ENCODE measurements at places on chromosomes 11 and 22.

- DNase-seq, result no peak
Measured at GRCh38 chr11:35785287-35786167, 123.0 kb downstream of the TRIM44 start.

DNA sequence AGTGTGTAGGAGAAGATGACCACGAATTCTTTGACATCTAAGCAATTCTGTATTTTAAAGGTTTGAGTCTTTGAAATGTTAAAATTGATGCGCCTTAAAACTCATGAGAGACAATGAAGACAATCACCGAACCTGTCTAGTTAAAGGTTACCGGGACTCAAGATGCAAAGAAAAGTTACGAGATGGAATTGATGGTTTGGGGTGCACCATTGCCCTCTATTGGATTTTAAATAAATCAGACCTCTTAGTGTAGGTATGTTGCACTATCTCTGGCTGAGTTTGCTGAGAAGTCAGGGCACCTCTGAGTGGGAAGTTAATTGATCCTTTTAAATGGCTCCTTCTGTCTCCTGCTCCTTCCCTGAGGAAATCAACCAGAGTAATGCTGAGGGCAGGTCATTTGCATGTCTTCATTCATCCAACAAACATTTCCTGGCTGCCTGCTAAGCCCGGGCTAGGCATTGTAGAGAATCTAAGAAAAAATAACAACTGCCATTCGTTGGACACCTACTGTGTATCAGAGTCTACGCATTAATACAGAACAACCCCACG lies 19.4 kb upstream of the TMA7B start:
- DNase-seq, result no peak

- no peak for DNase-seq
Measured at GRCh38 chr11:36306888-36307287, 10.8 kb downstream of the PRR5L start.

DNA sequence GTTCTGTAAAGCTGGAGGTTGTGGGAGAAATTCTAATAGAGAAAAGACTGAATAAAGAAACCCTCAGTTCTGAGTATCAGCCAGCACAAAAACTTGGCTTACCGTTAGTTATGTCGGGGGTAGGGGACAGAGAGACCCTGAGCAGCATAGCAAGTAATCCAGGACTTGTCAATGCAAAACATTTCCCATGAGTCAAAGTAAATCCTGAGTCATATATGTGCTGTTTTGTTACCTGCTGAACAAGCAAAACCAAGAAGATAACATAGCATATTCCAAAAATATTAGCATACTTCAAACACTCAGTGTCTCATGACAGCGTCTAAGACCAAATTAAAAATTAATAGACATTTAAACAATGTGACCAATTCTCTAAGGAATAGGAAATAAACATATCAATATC lies 75.1 kb upstream of the LUZP2 start:
- DNase-seq, result no peak

DNA sequence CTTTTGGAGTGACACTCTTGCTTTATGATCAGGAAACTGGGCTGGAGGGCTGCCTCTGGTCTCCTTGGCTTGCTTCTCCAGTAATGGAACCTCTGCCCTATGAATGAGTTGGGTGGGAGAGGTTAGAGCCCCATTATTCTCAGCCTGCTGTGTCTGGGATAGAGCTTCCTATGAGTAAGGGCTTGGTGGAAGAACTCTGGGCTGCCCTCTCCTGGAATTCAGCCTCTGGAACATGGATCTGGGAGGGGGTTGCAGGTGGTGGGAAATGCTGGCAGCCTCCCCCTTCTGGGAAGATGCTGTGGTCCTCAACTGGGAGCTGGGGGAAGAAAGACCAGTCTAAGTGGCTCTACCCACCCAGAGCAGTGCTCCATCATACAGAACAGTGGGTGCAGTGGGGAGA lies 81.8 kb upstream of the SYN3 start:
- DNase-seq, result no peak

DNA sequence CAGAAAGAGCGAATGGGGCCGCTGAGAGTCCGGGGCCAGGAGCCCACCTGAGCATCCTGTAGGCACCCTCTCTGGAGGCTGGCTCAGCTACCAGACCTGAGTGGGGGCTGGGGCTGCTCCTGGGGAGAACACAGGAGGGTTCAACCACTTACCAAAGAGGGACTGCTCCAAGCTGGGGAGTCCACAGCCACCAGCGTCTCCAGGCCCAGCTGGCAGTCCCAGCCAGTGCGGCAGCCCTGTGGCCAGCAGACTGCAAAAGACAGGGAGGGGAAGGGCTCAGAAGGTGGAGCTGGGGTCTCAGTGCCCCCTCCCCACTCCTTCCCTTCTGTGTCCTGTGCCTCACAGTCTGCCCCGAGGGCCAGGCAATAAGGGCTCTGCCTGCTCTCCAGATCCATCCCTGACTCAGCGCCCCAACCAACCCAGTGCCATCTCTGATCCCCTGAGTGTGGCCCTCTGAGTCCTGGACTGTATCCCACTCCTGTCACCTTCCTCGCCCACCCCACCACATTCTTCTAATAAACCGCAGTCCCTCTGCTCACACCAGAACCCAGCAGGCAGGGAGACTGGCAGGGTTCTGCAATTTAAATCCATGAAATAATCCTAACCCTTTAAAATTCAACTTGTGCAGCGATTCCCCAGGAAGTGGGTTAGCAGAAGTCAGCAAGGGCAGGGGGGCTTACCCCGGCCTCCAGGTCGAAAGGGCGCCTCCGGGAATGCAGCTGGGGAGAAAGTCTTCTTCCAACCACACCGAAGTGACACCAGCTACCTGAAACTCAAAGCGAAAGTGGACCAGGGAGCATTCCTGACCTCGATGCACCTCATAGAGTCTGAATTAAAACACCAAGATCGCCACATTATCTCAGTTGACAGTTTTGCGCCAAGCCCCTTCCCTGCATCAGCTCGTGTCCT lies 13.3 kb downstream of the CHST1 start:
- DNase-seq, result no peak

DNA sequence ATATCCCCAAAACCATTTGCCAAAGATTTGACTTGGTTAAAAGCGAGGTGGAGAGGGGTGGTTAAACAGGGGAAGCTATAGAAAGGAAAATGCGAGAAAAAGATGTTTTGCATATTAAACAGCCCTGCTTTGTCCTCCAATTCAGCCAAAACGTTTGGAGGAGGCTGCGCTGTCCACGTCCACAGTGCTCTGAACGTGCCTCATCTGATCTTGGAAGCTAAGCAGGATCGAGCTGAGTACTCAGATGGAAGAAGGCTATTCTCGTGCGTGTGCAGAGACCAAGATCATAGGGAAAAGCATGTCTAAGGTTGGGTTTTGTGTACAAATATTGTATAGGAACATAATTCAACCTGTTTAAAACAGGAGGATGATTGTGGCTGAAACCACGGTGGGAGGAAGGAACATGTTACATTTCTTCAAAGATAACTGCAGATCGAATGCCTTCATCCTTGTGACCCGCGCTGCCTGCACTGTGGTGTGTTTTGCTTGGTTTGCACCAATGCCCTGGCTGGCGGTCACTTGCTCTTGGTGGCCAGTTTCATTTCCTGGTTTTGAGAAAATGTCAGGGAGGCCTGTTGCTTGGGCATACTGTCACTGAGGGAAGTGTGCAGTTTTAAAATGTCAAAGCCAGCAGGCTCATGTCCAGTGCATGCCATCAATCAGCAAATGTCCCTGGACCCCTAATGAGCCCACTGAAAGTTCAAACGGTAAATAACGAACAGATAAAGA lies 40.4 kb downstream of the FLI1 start:
- DNase-seq, result no peak

All from stimulated activated CD4-positive, alpha-beta T cell treated with anti-CD3 and anti-CD28 coated beads, Interleukin-15, amount 100 ng/mL, for 1 hour (primary cell).